ENCODE measurements at places on chromosomes 1 and 21. TPM values are rescaled to one million over a fixed set of nuclear protein-coding genes. Genes with fewer than 3 reads are reported as not detected.

GRCh38 chr1:158638146-158638545, 33.1 kb downstream of the OR10Z1 start:
- no peak for DNase-seq

- DNase-seq = no peak
These were observed 19.1 kb upstream of the NCF2 start for GRCh38 chr1:183609313-183609712.

DNA sequence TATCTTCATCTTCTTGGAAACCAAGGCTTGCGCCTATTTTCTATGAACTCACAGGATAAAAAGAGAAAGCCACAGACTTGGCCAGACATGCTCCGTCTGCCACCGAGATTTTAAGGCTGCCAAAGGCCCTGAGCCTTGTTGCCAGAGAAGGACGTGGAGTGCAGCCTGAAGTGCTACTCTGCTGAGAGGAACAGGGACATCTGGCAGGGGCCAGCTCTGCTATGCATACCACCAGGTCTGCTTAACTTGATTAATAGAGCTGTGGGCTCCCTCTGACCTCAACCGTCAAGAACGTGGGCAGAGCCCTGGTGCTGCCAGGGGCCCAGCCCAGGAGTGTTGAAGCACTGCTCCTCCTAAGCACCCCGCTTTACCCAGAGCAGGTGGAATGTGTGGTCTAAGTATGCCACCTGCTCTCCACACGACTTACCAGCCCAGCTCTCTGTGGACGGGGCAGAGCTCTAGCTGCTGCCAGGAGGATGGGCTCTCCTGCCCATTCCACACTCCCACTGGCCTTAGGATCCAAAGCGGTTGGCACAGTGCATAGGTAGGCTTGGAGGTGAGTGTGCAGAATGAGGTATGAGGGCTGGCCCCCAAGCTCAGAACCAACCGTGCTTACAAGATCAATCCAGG, 10.6 kb downstream of the HCRTR1 start:
- DNase-seq = no peak

DNA sequence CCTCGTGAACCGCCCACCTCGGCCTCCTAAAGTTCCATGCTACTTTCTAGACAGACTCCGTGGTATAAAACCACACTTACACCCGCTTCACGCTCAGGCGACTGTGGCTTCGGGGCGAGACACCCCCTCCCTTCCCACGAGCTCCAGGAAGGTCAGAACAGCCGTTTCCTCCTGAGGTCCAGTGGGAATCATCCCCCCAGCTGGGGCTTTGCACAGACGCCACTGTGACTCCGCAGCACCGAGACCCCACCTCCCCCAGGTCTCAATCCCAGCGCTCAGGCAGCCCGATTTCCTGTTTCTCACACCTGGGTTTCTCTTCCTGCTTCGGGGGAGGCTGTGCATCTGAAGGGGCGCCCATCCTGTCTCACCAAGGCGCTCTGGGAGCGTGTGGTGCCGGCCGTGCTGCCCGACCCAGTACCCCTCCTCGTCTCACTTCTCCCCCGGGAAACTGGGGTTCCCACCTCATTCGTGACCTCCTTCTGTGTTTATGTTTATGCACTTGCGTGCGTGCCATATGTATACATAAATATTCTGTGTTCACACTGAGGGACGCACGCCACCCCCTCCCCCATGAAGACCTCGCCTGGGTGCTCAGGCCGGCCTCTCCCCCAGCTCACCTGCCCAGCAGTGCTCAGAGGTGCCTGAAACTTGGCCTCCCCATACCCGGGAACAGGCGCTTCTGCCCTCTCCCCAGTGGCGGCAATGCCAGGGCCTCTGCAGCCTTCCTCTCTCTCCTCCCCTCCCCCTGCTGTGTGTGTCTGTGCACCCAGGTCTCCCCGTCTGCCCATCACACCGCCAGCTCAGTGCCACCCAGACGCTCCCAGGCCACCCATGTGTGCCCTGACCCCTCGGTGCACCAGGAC, 14.6 kb downstream of the SLC35E2B start:
- DNase-seq = no peak

DNA sequence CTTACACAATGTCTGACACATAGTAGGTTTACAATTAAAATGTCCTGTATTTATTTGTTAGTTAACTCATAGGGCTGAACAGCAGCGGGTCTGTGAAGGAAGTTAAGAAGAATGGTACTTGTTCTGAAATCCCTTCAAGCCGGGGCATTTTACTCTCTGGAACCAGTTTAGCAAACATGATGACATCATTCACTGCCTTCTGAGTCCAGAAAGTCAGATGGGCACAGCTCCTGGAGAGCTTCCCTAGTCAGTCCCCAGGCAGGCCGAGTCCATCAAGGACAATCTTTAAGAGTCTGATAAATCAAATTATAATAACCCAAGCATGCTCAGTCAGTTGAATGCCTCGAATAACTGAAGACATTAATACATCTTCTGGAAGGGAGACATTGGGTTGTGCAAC, 125.4 kb upstream of the DAB1 start:
- no peak for DNase-seq

DNA sequence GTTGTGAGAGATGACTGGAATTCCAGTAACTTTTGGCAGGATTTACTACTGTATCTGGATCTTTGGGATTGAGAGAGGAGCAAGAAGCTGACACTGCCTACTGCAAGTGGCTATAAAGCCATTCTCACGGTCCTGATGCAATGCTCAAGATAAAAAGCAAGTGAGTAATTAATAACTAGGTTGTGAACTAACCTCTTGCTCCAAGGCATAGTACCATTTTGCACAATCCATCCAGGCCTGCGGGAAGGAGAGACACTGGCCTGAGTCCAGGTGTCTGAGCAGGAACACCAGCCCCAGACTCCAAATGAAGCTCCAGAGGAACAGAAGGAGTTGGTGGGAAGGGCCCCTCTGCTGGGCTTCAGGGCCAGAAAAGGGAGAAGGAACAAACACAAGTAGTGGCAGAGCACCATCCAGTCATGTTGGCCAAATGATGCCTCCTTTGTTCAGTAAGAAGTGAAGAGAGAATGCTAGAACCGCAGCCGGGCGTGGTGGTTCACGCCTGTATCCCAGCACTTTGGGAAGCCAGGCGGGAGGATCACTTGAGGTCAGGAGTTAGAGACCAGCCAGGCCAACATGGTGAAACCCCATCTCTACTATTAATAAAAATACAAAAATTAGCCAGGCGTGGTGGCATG, 9.9 kb upstream of the SLC45A3 start:
- DNase-seq = no peak

GRCh38 chr1:167022384-167022783, 33.3 kb downstream of the MAEL start:
- DNase-seq = no peak

DNA sequence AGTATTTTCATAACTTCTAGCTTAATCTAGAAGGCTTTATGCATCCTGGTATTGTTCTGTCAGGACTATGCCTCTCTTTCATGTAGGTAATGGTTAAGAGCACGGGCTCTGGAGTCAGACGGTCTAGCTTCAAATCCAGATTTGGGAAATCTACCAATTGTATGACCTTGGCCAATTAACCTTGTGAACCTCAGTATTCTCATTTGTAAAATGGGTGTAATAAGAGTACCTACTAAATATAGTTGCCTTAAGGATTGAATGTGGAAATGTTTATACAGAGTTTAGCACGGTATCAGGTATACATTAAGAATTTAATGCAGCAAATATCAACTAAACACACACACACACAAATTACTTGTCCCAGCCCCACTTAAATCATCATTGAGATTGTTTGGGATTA, 97.3 kb upstream of the RAB3GAP2 start:
- no peak for DNase-seq

DNA sequence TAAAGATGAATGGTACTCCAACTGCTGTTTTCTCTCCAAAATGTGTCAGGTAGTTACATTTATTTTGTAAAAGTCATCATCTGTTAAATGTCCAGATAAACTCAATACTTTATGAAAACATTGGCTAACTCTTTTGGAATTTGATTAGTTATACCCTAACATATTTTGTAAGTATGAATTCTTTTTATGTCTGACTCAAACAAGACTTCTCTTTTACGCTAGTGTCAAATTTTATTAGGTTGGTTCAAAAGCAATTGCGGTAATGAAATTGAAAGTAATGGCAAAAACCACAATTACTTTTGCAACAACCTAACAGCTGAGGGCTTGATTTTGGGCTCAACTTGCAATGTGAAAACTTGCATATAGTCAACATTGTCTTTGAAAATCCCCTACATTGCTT, 41.0 kb upstream of the USP25 start:
- DNase-seq = no peak

GRCh38 chr1:235883261-235883927, 16.7 kb upstream of the LYST start:
- no peak for DNase-seq

DNA sequence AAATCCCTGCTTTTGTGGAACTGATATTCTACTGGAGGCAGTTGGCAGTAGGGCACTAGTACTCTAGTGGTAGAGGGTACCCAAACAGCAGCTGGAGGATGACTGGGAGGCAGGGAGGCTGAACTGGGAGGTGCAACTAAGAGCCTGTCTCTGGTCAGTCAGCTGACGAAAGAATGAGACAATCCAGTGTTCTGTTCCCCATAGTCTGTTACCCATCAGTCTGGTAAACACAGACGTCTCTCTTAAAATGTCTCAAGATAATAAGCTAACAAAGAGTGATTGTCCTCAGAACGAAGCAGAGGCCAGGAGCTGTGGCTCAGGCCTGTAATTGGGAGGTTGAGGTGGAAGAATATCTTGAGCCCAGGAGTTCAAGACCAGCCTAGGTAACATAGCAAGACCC, 30.4 kb downstream of the TFAP2E start:
- no peak for DNase-seq

DNA sequence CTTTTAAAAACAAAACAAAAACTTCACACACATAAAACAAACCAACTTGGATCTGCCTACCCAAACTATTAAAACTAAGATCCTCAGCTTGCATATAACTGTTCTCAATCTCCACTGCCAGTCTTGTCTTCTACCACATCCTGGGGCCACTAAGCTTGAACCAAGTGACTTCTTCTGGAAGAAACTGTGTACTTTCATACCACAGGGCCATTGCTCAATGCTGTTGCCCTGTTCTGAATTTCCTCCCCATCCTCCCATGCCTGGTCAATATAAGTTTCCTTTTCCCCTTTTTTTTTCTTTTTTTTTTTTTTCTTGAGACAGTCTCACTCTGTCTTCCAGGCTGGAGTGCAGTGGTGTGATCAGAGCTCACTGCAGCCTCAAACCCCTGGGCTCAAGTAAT, 109.9 kb downstream of the KIAA0319L start:
- no peak for DNase-seq

DNA sequence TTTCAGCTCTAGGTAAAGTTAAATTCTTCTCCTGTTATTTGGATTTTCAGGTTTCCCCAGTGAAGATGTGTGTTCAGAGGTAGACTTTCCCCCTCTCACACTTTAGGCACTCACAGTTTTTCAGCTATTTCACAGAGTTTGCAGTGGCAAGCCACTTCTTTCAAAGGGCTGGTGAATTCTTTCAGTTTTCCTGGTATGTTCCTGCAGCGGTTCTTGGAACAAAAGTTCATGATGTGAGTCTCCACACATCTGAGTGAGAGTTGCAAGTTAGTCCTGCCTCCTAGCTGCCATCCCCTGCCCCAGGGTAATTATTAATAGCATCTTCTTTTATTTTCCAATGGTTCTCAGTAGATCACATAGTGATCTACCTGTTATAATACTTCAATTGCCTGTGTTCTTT, 27.3 kb upstream of the CD84 start:
- DNase-seq = no peak

- DNase-seq = no peak
These were observed 89.5 kb upstream of the GREM2 start for GRCh38 chr1:240701412-240701811.

DNA sequence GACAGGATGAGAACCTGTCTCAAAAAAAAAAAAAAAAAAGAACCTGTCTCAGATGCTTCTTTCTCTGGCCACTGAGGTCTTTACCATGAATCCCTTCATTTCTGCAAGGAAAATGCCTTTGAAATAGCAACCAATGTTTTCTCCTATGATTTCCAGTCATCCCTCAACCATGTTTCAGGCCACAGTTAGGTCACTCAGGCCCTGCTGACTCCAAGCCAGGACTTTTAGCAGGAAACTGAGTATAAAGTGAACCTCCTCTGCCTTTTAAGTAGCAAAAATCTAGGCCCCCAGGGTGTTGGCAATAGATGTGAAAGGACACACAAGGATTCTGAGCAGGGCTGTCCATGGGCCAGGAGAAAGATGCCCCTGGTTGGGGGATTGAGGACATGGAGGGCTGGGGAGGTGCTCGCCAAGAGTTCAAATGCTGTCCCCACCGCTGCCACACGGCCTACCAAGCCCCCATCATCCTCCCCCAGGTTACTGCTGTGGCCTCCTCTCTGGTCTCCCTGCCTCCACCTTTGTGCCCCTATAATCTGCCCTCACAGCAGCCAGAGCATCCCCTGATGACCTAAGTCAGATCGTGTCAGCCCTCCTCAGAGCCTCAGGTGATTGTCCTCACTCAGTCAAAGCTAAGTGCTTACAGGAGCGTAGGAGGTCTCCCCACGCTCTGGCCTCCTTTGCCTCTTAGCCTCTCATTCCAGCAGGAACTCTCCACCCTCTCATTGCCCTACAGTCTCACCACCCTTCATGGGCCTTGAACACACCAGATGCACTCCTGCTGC, 54.6 kb downstream of the MATN1 start:
- no peak for DNase-seq

The IFNLR1 gene
- 10.1 TPM for total RNA-seq

The MRPL24 gene
- 34.4 TPM for total RNA-seq

The GJA5 gene
- 2.8 TPM for total RNA-seq

The GRIK3 gene
- total RNA-seq = 3.7 TPM

The ARMH1 gene
- total RNA-seq = 0.63 TPM

The TFF2 gene
- not detected for total RNA-seq

The PRPF38A gene
- total RNA-seq = 70.6 TPM

The IVL gene
- total RNA-seq = not detected

The TDRD5 gene
- 1.3 TPM for total RNA-seq

The CR1 gene
- 0.10 TPM for total RNA-seq

The C4BPA gene
- total RNA-seq = not detected

The AK4 gene
- 175 TPM for total RNA-seq

Data from H1 (cell line).